ENCODE measurements at places on chromosomes 3 and 15. TPM values are rescaled to one million over a fixed set of nuclear protein-coding genes. Genes with fewer than 3 reads are reported as not detected.

Gene LRRC31
- not detected for total RNA-seq

Gene EMC7
- total RNA-seq = 57.3 TPM

Gene STRIT1
- total RNA-seq = not detected

Gene MFAP1
- total RNA-seq = 21.0 TPM

GRCh38 chr3:127606086-127606805 is 8.0 kb downstream of the MCM2 start:
- no peak overlapping the region for H3K4me3 ChIP-seq
- no peak for DNase-seq
- H3K27ac ChIP-seq = no peak overlapping the region
- H3K36me3 ChIP-seq = no peaks in the 10 kb centered on the region
- H3K27me3 ChIP-seq = no peaks in the 10 kb centered on the region

DNA sequence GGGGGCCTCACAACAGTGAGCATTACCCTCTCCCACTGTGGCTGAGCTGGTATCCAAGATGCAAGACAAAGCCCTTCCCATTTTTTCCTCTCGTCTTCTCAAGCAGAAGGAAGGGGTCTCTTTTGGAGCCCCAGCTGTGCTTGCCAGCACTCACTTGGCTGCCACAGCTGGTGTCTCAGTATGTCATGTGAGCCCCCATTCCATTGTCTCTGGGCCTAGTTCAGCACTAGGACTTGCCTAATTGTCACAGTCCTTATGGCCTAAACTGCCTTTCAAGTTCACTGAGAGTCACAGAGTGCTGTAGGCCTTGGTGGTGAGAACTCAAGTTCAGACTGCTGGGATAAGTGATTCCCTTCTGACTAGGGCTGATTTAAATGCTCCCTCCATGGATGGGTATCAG is 89.8 kb downstream of the ARHGEF26 start:
- no peak for DNase-seq
- H3K4me1 ChIP-seq = no peaks in the 10 kb centered on the region
- H3K36me3 ChIP-seq = no peaks in the 10 kb centered on the region
- no peak overlapping the region for H3K27ac ChIP-seq
- H3K27me3 ChIP-seq = no peaks in the 10 kb centered on the region

DNA sequence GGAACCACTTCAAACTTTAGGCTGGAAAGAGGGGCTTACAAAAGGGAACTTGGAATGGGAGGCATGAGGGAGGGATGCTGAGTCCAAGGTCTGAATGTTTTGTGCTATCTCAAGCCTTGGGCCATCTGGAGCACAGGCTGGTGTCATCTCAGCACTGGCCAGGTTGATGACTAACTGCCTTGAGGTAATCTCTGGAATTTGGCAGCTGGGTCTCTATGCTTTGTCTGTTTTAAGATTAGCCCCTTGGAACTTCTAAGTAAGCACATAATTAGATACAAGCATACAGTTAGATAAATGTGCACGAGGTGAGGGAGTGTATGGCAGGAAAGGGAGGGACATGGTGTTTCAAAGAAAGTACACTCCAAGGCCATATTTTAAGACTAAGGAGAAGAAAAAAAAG is 252.4 kb upstream of the CCDC54 start:
- H3K36me3 ChIP-seq = no peaks in the 10 kb centered on the region
- H3K27ac ChIP-seq = no peak overlapping the region
- H3K27me3 ChIP-seq = no peaks in the 10 kb centered on the region
- peak; percentile 71 for DNase-seq
- peaks cover 3% of the 10 kb centered on the region for H3K4me1 ChIP-seq
- no peak overlapping the region for H3K4me3 ChIP-seq

- H3K4me3 ChIP-seq = no peak overlapping the region
- no peak for DNase-seq
- H3K27me3 ChIP-seq = no peaks in the 10 kb centered on the region
- no peak overlapping the region for H3K27ac ChIP-seq
Observed at GRCh38 chr3:186680869-186681268, 15.1 kb downstream of the HRG start.

DNA sequence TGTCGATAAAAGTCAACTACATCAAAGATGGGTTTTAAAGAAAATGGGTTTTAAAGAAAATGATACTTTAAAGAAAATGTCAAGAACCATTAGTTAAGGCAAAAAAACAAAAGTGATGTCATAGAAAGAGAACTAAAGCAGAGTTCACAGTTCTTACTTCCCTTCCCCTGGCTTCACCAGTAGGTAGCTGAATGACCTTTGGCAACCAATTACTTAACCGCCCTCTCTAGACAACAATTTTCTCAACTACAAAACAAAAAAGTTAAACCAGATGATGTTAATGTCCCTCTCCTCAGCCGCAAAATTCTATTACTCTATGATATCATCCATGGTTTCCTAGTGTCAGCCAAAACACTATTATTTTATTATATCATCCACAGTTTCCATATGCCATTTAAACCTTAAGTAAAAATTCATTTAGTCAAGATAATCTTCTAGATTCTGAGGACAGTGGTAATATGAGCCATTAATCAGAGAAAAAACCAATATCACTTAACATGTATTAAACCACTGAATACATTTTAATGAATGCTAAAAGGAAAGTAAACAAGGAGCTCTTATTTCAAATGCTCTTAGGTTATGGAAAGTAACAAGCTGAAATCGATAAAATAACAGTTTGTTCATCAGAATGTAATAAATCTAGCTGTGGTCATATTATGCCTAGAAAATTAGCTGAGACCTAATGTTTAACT is 13.1 kb downstream of the RYK start:
- no peak for DNase-seq
- no peak overlapping the region for H3K4me3 ChIP-seq
- H3K4me1 ChIP-seq = peaks cover 15% of the 10 kb centered on the region
- peak overlapping the region; percentile 52 for H3K27ac ChIP-seq
- H3K36me3 ChIP-seq = no peaks in the 10 kb centered on the region
- no peaks in the 10 kb centered on the region for H3K27me3 ChIP-seq

DNA sequence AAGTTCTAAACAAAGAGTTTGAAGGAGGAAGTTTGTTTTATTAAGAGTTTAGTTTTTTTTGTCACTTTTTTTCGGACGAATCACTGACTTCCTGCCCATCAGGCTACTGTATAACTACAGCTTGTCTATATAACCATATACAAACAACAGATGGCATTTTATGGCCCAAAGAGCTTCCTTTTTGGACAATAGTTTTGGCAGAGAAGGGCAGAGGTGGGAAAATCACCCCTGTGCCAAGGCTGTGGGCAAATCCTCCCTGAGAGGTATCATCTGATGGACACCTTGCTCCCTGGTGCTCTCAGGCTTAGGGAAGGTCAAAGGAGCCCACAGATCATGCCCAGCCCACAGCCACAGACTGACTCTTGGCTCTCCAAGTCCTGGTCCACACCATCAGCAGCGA is 113.4 kb downstream of the OXNAD1 start:
- H3K4me1 ChIP-seq = peaks cover 6% of the 10 kb centered on the region
- no peaks in the 10 kb centered on the region for H3K36me3 ChIP-seq
- no peak overlapping the region for H3K4me3 ChIP-seq
- no peaks in the 10 kb centered on the region for H3K27me3 ChIP-seq
- H3K27ac ChIP-seq = no peak overlapping the region
